ENCODE measurements at places on chromosomes 7 and 10.

DNA sequence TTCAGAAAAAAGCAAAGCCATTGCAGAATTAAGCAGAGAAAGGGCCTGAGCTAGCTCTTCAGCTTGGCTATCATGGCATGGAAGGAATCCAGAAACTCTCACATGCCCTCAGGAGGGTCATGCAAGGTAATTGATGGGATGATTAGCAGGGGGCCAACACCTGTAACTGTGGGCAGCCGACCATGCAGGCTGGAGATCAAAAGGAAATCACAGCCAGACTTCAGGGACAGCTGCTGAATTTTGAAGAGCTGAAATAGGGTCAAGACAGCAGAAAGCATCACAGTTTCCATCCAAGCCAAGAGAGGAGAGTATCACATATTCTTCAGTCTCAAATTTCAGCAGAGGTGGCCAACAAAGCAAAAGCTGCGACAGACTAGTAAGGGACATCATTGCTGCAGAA is 239.6 kb upstream of the STEAP1 start:
- DNase-seq: no peak

DNA sequence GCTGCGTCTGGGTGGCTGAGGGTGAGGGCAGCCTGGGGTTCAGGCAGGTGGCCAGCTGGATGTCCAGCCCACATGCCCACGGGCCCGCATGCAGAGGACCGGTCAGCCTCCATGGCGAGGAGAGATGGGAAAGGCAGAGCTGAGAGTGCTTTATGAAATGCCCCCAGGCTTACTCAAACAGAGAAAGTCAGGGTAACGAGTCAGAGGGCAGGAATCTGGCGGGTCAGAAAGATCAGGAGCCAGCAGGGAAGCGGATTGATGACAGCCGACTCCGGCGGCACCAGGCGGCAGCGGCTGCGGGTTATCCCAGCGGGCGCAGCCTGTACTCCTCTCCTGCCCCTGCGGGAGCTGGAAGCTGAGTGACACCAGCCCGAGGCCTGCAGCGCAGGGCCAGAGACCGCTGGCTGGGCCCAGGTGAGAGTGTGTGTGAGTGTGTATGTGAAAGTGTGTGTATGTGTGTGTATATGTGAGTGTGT is 13.4 kb downstream of the SLC13A4 start:
- peak; percentile 81 for DNase-seq

- no peak for DNase-seq
These were observed 7.2 kb downstream of the ITIH5 start for GRCh38 chr10:7659560-7659959.

DNA sequence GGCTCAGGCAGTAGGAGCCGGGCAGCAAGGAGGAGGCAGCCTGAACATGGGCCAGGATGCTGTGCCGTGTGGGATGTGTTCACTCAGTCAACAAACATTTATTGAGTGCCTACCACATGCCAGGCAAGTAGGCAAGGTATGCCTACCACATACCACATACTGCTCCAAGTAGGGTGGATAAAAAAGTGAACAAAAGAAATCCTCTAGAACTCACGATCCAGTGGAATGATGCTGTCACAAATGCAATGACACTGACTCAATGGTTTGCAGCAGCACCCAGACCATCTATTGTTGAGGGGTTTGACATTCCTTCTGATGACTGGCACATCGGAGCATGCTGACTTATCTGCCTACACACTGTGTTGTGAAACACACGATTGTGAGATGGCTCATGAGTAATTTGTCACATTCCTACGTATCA is 413.5 kb downstream of the NRG3 start:
- no peak for DNase-seq

GRCh38 chr10:110818311-110819256 is 53.1 kb upstream of the PDCD4 start:
- no peak for DNase-seq

- no peak for DNase-seq
These were observed 234.0 kb upstream of the TCF7L2 start for GRCh38 chr10:112716076-112716475.

- no peak for DNase-seq
These were observed 19.5 kb upstream of the PPP2R2D start for GRCh38 chr10:131881104-131881880.

DNA sequence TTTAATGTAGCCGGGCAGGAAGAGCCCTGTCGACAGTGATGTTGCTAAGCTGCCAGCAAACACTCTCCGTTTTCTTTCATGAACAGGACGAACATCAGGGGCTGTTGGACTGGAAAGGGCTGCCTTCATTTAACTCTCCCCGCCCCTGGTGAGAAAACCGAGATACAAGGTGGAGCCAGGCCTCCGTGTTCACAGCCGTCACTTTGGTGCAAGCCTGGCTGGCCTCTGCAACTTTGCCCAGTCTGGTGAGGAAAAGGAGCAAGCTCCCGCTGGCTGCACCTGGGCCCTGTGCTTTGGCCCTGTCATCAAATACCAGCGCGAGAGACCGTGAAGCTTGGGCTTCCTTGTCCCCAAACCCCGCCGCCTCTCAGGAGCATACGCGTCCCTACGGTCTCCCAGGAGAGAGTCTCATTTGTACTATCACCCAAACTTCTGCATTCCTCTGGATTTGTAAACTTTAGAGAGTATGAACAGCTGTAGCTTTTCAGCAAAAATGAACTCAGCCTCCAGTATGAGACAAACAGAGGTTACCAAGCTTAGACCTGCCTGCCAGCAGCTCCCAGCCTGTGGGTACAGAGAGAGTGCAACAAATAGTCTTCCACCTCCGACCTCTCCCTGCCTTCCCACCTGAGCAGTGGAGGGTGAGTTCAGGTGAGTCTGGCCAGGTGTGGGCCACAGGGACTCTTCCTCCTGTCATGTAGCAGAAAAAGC is 445.3 kb upstream of the MGMT start:
- peak; percentile 3 for DNase-seq

GRCh38 chr7:138952791-138953190 is 28.4 kb downstream of the KIAA1549 start:
- DNase-seq: no peak

DNA sequence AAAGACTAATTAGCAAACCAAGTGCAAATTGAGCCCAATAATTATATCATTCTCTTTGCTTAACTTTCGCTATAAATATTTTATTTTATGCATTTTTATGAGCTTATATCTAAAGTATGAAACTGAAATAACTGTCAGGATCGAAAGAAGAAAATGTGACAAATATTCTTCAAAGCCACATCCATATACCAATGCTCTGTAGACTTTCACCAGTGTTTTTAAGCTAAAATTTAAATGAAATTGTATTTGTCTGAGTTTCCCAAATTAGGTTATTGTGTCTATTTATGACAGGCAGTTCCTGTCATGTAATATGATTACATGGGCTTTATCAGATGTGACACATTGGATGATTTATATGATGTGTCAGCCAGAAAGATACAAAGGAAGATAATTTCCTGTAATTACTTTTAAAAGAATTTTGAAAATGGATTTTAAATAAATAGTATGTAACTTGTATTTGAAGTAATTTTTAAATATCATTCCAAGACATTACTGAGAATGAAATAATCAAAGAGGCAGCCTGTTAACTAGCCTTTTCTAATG is 317.9 kb upstream of the KLF6 start:
- DNase-seq: no peak

- DNase-seq: no peak
These were observed 90.7 kb downstream of the CELF2 start for GRCh38 chr10:11108356-11108755.

DNA sequence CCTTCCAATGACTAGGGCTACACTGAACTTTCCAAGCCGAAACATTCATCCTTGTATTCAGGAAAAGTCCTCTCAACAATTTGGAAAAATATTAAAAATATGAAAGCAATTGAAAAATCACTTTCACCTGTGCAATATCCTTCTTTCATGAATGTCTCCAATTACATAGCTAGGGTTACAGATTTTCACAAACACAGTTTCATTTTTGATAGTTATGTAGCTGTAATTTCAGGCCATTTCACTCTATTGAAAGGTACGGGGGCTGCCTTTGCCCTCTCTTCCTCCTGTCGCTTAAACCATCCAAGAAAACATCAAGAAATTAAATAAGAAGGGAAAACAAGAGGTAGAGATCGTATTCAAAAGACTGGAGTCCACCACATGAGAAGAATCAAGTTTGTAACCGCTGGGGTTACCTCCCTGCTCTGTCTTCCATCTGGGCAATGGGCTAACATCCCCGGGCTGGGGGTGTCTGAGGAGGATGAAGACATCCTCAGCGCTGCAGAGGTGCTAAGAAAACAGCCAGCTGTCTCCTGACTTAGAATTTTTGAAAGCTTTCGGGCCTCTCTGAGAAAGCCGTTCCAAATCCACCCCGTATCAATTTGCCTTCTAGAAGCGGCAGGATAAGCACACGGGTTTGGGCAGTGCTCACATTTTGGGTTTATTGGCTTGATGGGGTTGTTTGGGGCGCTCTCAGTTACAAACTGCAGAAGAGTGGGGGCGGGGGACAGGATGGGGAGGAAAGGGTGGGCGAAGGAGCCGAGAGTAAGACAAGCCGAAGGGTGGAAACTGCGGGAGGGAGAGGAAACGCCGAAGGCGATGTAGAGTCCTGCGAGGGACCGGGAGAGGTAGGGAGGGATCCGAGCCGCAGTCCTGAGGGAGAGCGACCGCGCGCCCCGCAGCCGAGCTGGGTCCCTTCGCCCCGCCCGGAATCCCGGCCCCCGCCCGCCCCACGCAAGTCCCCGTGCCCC is 24.3 kb upstream of the VAX1 start:
- no peak for DNase-seq

DNA sequence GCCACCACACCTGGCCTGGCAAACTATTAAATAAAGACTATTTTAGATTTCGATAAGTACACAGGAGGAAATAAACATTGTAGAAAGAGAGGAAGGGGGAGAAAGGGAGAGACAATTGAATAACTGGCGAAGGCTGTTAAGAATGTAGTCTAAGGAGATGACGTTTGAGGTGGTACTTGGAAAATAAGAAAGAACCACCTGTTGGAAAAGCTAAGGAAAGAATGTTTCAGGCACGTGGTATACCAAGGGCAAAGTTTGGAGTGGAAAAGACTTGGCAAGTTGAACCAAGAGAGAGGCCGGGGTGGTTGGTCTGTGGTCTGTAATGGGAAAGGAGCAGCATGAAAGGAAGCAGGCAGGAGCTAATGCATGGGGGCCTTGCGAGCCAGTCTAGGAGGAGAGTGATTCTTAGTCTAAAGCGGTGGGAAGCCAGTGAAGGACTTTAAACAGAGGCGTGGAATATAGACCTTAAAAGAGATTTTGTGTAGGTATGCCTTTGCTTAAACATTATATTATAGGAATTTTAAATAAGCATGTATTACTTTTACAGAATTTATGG is 9.4 kb downstream of the ING3 start:
- DNase-seq: no peak

DNA sequence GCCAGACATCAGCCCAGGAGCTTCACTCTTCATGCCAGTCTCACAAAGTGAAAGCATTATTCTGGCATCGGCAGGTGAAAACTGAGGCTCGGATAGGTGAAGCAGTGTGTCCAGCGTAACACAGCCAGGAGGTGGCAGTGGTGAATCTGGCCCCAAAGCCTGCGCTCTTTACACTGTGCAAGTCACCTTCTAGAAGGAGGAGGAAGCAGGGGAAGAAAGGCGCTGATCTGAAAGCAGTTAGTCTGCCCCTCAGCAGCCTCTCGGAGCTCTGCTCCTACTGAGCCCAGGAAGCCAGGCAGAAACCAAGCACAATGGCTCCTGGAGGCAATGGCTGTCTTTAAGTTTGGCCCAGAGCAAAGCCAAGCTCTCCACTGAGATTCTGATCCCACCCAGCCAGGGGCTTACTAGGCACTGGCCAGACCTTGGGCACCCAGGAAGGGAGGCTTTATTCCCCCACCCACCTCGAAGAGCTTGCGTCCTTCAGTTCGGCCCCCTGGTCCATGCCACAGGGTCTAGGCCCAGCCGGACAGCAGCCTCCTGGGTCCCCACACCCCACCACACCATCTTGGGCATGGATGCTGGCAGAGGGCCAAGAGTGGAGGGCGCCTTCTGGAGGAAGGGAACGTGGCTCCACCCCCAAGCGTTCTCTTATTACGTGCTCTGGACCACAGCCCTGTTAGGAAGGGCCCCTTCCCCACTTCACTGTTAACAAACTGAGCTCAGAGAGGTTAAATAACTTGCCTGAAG is 104.5 kb downstream of the GRID1 start:
- DNase-seq: peak; percentile 1

DNA sequence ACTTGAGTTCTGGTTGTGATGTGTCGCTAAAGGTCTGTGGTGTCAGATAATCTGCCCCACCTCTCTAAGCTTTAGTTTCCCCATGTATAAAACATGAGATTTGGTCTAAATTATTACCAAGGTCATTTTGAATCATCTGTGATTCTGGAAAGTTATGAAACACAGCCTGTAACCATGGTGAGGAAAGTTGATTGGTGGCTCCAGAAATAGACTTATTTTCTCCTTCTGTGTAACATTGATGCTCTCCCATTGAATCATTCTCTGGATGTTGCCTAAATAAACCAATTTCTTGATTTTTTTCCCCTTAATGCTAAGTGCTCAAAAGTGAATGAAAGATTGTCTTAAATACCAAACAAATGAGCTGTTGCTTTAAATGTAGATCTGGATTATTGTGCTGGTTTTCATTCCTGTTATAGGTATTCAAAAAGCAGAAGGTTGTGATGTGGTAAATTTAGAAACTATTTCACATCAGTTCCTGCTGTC is 30.0 kb upstream of the PCGF5 start:
- DNase-seq: peak; percentile 47

DNA sequence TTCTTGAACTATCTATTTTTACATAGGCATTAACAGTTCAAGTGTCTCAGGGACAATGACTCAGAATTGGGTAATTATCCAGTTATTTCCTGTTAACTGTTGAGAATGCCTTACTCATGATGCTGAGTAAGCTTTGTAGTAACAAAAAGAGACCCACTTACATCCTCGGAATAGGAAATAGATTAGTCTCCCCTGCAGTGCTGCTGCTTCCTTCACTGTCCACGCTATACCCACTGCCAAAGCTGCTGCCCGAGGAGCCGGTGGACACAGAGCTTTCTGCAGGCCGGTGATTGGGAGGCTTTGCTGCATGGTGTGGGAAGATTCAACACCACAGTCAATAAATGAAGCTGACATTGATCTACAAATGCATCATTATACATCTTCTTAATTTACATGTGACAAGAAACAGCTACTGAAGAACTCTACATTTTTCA is 357.1 kb downstream of the PCLO start:
- peak; percentile 92 for DNase-seq

GRCh38 chr7:107023522-107024151 is 20.9 kb upstream of the PRKAR2B start:
- peak; percentile 70 for DNase-seq

- DNase-seq: no peak
These were observed 9.6 kb downstream of the PKD1L1 start for GRCh38 chr7:47938574-47939165.

DNA sequence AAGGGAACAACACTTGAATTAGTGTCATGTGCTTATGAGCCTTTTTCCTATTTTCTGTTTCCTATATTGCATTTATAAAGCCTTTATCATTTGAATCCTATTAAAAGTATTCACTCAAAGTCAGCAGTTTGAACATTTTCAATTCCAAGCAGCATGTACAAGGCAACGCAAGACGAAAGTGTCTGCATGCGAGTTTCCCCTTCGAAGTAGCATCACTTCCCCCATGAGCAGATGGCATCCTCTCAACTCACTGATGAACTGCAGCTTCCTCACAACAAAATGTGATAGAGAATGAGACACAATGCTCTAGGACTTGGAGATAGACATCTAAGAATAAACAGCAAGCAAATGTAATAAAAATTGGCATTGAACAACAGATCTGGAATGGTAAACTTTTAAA is 270.7 kb downstream of the PRPF18 start:
- DNase-seq: no peak

- DNase-seq: no peak
These were observed 17.4 kb upstream of the PROSER2 start for GRCh38 chr10:11805792-11806191.

Data from choroid plexus epithelial cell (primary cell).